ENCODE measurements at places on chromosomes 2 and 18.
A peak's percentile ranks its signal among the peaks of the same experiment; 100 is the strongest.

GRCh38 chr2:172759441-172759840 lies 23.8 kb downstream of the RAPGEF4 start:
- DNase-seq: no peak

DNA sequence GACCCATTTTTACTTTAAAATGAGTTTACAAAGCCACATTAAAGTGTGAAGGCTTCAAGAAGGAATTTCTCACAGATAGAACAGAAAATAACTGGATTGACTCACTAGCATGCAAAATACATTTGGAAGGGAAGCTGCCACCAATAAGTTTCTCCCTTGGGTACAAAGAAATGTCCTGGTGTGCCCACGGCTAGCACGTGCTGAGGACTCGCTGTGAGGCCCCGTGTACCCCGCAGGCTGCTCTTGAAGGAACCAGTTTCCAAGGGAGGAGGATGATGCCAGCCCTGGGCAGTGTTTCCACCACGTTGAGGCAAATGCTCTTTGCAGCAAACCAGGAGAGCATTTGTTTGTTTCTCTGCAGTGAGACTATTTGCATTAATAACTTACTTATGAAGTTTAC lies 207.3 kb downstream of the SH3RF3 start:
- no peak for DNase-seq

DNA sequence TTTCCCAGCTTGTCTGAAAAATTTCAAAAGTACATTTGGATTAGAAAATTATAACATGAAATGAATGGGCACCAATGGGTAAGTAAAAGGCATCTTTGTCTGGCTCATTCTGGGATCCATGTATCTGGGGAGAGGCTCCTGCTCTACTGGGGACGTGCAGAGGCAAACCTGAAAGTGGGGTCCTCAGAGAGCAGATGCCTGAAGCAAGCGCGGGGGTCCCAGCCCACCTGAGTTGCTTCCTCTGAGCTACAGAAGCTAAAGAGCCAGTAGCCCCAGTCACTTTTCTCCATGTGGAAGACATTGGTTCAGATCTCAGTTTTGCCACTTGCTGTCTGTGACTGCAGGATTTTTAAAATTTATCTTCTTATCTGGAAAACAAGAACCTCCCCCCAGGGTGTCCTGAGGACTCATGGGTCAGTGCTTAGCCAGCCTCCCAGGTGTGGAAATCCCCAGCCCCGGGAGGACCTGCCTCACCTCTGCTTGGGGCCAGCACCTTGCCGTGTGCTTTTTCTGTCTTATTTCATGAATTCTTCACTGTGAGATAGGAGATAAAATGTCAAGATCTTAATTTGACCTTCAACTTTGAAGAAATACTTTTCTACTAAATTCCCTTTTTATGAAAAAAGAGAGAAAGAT lies 25.1 kb upstream of the ODC1 start:
- DNase-seq: no peak

DNA sequence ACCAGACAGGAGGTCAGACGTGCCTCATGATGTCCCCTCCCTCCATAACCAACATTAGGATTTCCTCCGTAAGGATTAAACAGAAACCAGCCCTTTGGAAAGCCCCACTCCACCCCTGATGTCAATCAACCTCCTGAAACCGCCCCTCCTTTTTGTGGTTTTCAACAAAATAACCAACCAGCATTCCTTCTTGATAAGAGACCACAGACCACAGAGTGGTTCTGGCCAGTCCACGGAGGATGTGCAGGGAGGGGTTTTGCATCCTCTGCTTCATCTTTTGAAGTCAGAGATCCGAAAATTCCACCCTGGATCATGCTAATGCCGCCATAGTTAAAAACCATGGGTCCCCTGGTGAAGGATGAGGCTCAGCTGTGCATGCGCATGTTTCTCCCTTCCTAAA lies 180.0 kb upstream of the CCDC150 start:
- DNase-seq: no peak

DNA sequence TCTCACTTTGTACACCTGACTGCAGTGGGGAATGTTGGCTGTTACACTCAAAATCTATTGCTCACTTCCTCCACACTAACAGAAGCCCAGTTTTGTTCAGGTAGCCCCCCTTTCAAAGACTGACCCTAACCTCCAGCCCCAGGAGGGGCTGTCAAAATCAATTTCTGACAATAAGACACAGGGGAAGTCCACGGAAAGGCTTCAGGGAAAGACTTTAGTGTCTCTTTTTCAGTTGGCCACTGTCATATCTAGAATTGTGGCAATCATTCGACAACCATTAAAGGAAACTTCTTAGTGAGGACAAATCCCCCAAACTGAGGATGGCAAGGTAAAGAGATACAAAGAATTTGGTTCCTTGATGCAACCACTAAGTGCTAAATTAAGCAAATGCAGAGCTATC lies 59.0 kb downstream of the BARD1 start:
- DNase-seq: no peak

DNA sequence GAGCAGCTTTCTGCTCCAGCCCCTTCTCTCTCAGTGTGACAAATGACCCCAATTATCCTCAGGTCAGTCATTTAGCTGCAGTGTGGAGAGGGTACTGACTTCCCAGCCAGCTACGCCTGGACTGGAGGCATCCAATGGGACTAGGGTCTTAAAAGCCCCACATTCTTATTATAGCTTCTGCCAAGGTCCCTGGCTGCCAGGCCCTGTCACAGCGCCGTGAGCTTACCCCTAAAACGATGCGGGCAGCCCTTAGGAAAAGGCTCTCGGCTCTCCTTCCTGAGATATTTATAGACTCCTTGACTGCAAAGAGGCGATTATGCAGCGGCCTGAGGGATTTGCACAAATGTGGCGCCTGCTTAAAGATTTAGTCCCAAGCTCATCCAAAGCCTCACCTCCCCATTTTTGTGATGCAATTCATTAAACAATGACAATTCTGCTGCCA lies 69.2 kb upstream of the EDAR start:
- DNase-seq: no peak

DNA sequence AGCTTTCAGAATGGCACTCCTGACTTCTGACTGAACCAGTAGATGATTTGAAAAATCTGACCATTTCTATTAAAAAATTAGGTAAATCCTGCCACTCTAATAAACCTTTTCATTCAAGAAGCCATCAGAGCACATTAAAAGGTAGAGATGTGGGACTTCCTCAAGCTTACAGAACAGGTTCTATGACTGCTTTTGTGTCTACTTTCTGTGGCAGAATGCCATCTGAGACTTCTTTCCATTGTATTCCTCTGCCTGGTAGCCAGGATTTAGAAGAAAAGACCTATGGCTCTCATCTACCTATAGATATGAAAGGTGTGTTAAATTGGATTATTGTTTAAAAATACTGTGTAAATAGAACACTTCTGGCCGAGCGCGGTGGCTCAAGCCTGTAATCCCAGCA lies 99.9 kb upstream of the NABP1 start:
- no peak for DNase-seq

DNA sequence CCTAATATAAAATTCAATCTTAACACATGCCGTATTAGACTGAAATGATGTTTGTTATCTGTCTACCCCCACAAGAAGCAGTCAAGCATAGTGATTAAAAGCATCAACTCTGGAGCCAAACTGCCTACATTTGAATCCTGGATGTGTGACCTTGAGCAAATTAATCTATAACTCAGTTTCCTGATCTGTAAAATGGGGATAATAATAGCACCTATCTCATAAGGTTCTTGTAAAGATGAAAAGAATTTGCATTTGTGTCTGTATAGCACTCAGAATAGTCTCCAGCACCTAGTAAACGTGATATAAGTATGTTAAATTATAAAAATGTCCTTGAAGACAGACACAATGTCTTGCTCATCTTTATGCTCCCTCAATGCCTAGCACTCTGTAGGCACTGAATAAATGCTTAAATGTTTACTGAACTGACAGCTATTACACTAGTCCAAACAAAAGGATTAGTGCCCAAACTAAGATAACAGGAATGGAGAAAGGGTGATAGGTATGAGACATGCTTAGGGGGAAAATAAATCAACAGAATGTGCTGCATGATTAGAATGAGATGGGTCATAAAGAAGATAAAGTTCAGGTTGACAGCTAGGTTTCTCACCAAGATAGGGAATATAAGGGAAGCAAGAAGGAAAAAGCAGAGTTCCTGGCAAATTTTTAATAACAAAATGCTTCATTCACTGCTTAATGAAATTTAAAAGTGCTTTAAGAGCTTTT lies 180.6 kb downstream of the ATAD2B start:
- no peak for DNase-seq

GRCh38 chr2:111219734-111220505 lies 99.2 kb downstream of the BCL2L11 start:
- no peak for DNase-seq

- no peak for DNase-seq
Measured at GRCh38 chr18:2908946-2909335, 62.1 kb downstream of the EMILIN2 start.

GRCh38 chr18:75139226-75139911 lies 69.6 kb downstream of the PTGR3 start:
- no peak for DNase-seq

GRCh38 chr2:118290411-118291250 lies 202.4 kb downstream of the INSIG2 start:
- DNase-seq: no peak

DNA sequence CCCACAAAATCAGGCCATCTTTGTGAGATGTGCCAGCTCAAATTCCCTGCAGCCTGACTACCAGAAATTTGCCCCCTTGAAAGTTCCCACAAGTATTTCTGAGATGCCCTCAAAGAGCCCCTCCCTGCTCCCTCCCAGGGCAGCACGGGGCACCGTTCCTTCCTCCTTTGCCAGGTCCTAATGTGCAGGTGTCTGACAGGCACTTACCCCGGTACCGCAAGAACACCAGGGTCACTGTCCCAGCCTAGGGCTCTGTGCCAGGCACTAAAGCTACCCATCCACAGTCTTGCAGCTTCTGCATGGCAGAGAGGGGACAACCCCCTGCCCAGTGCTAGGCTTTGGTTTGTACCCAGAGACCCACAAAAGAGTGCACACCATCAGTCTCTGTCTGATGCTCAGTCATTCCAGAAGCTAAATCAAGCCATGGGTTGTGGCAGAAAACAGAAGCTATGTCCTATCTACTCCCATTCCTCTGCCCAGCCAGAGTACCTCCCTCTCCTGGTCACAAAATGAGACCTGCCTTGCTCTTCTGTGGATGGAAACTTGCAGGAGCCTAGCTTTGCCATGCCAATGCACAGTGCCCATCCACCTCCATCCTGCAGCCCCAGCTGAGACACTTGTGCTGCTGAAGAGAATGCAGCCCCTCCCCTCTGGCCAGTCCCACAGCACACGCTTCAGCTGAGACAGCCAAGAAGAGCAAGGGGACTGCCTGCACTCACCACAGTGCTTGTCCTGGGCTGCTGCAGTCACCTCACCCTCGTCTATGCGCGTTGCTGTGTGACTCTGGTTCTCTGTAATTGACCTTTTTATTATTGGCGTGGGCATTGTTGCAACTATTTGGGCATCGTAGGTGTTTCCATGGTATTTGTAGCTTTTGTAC lies 48.7 kb downstream of the INPP5D start:
- no peak for DNase-seq

GRCh38 chr18:58668211-58668610 lies 3.1 kb upstream of the MALT1 start:
- no peak for DNase-seq

DNA sequence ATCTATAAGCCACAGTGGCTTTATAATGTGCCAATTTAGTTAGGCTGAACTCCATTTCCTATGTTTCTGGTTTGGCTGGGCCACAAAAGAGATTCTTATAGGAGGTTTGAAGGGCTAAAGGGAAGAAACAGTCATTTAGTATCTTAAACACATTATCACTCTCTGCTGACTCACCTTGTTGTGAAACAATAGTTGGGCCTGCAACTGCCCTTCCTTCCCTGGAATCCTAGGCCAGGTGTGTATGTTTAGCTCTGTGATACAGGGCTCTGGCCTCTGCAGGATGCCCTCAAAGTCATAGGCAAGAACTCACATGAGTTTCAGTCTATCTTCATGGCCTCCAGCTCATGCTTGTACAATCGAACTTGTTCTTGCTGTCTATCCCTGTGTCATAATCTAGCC lies 400.0 kb upstream of the CELF4 start:
- no peak for DNase-seq

- no peak for DNase-seq
Measured at GRCh38 chr2:111652038-111652437, 232.0 kb downstream of the ANAPC1 start.

DNA sequence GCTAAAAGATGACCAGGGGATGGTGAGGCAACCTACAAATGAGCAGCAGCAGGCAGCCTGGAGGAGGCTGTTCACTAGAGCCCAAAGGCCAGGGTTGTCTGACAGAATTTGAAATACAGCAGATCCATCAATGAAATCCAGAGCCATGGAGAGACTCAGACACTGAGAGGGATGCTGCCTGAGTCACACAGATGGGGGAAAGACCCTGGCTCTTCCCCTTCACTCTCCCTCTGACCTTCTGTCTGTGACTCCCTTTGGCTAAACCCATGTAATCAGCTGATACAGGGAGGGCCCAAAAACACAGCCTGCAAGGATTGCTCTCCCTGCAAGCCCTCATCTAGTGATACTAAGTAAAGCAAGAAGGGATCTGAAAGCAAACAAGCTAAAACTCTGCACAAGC lies 166.5 kb upstream of the SPOPL start:
- no peak for DNase-seq

- DNase-seq: no peak
Measured at GRCh38 chr2:105142239-105142638, 99.3 kb upstream of the GPR45 start.

GRCh38 chr2:71850306-71850801 lies 297.3 kb downstream of the CYP26B1 start:
- DNase-seq: no peak

DNA sequence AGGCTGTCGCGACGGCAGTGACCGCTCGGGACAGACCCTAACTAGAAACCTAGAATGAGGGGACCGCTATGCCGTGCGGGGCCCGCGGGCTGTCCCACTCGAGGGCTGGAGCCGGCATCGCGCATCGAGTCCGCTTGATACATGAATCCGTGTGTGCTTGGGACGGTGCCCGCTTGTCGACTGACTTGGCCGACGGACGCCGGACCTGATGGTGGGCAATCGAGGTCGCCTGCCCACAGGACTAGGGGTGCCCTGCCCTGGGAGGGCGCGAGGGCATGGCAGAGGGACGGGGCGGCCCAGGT lies 749 bp upstream of the PTMA start:
- DNase-seq: peak; percentile 82

DNA sequence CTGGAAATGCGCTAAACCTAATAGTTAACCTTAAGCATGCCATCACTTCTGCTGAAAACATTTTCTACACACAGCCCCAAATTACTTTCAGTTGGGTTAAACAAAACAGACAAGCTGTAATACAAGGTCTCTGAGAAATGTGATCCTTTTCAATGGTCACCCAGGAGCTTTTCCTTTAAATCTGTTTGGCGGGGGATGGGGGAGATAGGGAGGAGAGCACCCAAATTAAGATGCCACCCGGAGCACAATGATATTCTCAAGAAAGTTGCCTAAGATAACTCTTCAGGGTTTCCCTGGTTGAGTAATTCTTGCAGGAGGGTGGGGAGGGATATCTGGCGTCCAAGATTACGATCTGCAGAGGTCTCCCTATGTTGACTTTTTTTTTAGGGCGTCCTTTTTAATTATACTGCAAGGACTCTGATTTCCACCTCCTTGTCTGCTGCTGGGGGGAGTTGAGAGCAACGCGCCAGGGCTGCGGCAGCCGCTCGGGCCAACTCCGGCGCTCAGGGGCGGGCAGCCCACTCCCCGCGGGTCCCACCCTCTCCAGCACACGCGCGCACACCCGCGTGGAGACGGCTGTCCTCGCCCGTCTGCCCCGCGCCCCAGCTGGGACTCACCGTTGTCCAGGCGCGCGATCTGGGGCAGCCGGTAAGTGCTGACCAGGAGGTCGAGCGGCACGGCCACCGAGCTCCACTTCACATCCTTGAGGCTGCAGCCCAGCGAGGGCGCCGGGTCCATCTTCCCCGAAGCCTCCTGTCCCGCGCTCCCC lies 807 bp downstream of the GAREM1 start:
- DNase-seq: no peak

GRCh38 chr2:146615778-146616177 lies 1229.1 kb upstream of the ACVR2A start:
- DNase-seq: no peak
